Germinal center (tissue), 1 donor: ENCODE measurements at places on chromosomes 2 and 18.
A peak's percentile ranks its signal among the peaks of the same experiment; 100 is the strongest.

DNA sequence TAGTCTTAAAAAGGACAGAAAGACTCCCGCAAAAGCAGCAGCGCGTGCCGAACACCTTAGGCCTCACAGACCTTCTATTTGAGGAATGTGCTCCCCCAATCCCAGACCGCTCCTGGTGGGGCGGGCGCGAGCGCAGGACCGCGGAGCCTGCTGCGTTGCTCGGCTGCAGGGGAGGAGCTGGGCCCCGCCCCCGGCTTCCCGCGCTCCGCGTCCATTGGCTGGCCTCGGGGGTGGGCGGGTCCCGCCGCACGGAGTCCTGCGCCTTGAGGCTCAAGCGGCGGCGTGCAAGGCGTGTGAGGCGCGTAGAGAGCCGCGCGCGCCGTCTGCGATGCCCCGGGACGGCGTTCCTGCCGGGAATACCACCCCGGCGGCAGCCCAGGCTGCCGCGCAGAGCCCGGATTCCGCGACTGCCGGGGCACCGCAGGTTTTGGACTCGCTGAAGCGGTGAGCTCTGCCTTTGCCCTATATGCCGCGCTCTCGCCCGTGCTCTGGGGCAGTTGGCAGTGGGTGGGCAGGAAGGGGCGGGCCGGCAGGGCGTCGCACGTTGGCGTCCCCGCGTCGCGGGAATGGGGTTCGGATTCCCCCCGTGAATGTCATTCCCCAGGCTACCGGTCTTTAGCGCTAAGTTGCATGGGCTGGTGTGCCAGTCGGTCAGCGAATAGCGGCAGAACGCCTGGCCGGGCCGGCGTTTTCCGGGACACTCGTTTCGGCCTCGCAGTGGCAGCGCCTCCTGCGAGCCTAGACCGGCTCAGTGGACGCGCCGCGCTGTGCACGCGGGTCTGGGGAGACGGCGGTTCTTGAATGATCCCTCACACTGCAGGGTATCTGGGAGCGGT, 49.6 kb upstream of the PAIP2B start:
- DNase-seq, result peak; percentile 95

- peak; percentile 47 for DNase-seq
Observed at GRCh38 chr2:238160206-238161129, 1.7 kb downstream of the ERFE start.

- DNase-seq, result no peak
Observed at GRCh38 chr2:217989221-217989948, 13.4 kb downstream of the TNS1 start.

DNA sequence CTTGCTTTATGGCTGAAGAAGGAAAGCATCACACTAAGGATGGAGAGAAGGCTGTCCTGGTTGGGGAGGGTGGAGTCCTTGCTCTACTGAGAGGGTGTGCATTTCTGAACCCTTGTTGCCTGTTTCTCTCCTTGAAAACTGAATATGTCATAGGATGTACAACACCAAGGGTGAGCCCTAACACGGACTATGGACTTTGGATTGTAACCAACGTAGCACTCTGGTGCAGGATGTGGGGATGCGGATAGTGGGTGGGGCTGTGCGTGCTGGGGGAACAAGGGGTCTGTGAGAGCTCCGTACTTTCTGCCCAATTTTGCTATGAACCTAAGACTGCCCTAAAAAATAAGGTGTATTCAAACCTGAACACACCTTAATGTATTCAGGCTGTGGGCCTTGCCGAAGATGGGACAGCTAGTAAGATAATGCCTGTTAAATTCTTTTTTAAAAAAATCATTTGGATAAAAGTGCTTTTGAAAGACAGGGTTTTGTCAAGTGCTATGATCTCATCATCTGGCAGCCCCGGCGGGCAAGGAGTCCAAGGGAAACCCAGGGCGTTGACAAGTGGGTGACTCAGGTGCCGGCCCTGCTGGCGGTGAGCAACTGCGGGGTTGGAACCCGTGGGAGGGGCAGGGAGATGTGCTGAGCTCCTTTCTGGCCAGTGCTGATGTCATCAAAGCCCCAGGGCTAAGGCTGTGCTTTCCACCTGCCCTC, 54.0 kb downstream of the GATA6 start:
- no peak for DNase-seq

DNA sequence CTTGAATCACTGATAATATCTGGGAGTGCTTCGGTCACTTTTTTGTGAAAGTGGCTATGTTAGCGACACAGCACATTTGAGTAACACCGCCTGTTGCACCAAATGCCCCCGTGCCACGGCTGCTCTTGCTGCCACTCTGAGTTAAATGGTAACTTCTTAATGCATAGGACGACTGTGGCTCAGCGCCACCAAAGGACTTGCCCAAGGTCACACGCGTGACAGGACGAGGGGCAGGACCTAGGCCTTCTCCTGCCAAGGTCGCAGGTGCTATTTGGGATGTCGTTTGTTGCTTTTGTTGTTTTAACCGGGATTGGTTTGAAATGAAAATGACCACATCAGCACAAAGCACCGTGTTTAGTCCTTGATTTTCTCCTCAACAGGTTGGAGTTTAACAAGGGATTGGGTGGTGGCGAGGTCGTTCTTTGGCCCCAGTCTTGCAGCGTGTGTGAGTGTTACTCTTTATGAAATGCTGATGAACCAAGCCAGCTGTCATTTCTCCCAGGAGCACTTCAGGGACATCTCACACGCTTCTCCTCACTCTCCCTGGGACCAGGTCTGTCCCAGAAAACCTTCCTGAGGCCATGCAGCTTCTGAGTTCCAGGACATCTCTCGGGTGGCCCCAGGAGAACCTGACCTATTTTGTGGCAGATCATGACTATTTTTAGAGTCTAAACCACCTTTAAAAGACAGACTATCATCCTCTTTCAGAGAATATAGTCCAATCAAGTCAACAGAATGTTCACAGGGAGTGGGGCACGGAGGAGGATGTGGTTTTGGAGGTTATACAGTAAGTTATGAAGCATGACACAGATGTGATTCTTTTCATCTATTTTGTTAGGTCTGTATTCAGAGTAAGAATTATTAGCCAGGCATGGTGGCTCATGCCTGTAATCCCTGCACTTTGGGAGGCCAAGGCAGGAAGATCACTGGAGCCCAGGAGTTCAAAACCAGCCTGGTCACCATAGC, 49.9 kb downstream of the MTCL1 start:
- peak; percentile 51 for DNase-seq

GRCh38 chr2:98543842-98544241, 64.5 kb downstream of the COA5 start:
- DNase-seq, result no peak

DNA sequence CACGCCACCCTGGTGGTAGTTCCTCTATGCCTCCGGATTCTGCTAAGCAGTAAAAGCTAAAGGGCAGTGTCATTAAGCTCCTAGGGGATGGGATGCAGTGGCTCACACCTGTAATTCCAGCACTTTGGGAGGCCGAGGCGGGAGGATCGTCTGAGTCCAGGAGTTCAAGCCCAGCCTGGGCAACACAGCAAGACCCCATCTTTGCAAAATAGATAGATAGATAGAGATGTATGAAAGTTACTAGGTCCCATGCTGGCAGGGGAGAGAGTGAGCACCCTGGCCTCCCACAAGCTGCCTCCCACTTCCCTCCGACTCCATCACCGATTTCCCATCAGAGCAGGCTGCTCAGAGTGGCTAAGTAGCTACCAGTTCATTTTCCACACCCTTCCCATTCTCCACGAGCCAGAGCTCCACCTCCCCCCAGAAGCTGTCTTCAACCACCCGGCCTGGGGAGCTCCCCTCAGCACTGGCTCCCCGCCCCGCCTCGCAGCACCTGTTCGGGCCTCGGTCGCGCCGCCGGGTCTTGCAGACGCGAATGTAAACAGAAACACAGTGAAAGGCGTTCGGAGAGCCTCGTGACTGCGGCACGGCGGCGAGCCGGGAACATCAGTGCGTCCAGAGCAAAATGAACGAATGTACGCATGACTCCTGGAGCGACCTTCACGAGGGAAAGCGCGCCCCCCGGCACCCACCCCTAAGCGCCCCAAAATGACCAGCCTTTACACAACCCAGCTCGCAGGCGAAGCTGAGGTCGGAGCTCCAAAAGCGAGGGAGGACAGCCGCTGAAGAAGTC, 598 bp upstream of the CEP68 start:
- peak; percentile 74 for DNase-seq

- no peak for DNase-seq
Observed at GRCh38 chr18:1048032-1048431, 143.4 kb downstream of the ADCYAP1 start.

- peak; percentile 27 for DNase-seq
Observed at GRCh38 chr2:3728104-3729054, 25.0 kb downstream of the DCDC2C start.

- DNase-seq, result no peak
Observed at GRCh38 chr2:142991295-142991694, 113.8 kb downstream of the KYNU start.

GRCh38 chr18:13120983-13121441, 97.5 kb upstream of the LDLRAD4 start:
- no peak for DNase-seq

DNA sequence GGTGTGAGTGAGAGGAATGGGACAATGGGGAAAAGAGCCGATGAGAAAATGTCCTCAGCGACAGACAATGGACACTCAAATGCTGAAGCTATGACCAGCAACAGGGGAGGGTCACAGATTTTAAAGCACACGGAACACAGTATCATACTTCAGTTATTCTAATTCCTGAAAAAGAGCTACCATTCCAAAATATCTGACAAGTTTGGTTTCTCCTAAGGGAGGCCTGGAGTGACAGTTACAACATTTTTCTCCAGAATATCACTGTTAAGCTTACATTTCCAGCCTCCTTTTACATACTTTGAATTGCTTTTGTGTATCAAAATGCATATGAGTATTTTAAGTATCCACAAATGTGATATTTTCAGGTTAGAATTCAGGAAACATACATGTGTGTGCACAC, 321.6 kb upstream of the THUMPD2 start:
- DNase-seq, result no peak

DNA sequence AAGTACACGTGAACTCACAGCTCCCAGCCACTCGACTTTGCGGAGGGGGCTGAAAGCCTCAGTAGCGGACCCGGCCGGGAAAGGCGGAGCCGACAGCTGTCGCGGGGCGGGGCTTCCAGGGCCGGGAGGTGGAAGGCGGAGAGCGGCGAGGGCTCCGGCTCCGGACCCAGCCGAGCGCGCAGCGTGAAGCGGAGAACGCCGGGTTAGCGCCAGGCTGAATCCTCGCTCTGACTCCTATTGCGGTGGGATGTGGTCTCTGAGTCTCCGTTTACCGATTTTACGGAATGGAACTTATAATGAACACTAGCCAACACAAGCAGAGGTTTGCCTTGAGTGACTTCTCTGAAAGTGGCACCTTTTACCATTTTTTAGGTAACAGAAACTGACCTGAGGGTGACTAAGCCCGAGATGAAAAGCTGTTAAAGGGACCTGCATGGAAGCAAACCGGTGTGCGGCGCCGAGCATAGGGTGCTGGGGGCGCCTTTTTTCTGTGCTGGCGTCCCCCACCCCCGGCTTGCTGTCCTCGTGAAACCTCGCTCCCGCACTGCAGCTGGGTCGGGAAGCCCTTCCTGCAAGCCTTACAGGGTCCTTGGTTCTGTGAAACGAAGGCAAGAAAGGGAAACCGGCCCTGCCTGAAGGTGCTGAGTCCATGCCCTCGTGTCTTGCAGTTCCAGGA, 72.9 kb downstream of the EN1 start:
- peak; percentile 22 for DNase-seq

DNA sequence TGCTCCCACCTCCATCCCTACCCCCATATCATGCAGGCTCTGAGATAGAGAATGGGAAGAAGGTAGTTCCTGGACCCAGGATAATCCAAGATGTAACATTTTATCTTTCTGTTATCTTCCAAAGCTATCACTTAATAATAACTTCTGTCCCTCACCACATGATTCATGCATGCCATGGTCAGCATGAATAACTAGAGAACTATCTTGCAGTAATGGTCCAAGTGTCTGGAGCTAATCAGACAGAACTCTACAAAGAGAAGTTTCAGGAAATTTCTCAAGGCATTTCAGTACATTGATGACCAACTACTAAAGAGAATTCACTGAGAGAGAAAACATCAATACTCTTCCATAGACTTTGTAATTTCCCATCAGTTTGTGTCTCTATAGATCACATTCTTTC, 1469.7 kb upstream of the PIK3C3 start:
- no peak for DNase-seq

DNA sequence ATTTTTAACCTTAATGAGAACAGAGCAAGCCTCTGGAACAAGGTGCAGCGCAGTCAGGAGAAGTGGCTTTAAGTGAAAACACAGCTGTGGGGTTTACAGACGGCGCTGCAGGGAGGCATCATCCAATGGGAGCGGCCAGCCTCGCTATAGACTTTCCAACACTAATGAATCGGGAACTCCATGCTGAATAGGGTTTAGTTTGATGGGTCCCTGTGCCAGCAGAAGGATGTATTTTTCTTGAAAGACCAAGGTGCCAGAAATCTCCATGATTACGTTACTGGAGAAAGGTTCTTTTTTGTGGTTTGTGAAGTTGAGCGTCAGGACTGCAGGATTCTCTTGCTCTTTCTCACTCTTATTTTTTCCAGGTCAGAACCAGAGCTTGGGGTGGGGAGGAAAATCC, 87.9 kb upstream of the ALPP start:
- no peak for DNase-seq

DNA sequence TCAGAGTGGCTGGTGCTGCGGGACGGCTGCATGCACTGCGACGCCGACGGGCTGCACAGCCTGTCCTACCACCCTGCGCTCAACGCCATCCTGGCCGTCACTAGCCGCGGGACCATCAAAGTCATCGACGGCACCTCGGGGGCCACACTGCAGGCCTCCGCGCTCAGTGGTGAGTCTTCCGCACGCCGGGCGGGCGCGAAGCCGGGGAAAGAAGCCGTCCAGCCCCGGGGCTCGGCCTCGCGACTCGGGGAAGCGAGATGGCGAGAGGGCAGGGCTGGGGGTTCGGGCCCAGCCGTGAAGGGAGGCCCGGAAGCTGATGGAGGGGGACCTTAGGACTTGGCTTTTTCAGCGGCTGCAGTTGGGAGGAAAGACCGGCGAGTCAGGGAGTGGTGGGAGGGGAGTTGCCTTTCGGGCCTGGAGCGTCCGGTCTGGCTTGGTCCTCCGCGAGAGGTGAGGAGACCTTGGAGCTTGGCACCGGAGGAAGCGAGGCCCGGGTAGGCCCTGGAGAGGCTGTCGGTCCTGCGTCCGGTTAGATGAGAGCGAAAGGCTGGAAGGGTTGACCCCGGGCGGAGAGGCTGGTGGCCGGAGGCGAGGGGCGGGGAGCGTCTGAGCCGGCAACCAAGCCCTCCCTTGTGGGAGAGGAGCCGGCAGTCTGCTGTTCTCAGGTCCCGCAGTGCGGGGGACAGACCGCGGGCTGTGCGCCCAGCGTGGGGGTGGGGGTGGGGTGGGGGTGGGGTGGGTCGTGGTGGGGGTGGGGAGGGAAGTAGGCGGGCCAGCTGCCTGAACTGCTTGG, 691 bp downstream of the BIRC6 start:
- peak; percentile 55 for DNase-seq

GRCh38 chr2:226310146-226310545, 489.5 kb downstream of the IRS1 start:
- no peak for DNase-seq

- no peak for DNase-seq
Observed at GRCh38 chr2:207311316-207312005, 145.7 kb upstream of the KLF7 start.

DNA sequence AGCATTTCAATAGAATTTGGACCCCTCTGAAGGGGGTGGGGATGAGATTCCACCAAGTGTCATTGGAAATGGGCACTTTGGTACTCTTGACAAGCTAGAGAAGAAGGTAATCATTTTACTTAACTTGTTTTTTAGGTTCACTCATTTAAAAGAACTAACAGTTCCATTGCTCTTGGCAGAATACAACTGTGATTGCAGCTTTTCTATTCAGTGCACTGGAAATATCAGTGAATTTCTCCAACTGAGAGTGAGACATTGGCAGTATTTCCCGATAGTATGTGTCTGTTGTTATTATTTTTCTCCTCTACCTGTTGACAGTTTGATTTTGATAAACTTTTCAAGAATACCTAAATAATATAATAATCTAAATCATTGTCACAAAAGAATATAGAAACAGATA, 1356.7 kb upstream of the NXPH2 start:
- DNase-seq, result no peak
